ENCODE measurements at places on chromosomes 5 and 9.

GRCh38 chr5:137696481-137696880 is 39.4 kb downstream of the KLHL3 start:
- no peak for DNase-seq

- DNase-seq, result no peak
These were observed 12.8 kb upstream of the CAMK4 start for GRCh38 chr5:111211341-111211740.

GRCh38 chr5:95241-95980 is 3.4 kb downstream of the PLEKHG4B start:
- DNase-seq, result no peak

GRCh38 chr5:165370233-165370632 is 1864.8 kb downstream of the MAT2B start:
- DNase-seq, result no peak

DNA sequence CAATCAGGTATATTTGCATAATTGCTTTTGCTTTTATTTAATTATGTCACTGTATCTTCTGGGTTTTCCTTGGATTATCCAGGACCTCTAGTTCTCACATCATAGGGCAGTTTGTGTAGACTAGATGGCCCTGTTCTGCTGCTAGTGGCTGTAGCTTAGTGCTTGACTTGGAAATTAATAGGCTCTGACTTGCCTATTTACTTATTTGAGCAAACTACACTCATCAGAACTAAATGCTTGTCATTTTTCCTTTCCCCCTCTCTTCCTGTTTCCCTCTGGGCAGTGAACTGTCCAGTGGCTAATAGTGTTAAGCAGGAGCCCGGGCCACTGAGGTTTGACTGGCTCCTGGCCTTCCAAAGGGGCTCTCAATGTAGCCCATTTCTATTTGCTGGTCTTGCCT is 135.7 kb downstream of the MAN2A1 start:
- no peak for DNase-seq

- no peak for DNase-seq
These were observed 14.2 kb downstream of the PRRT1B start for GRCh38 chr9:131559421-131560000.

- DNase-seq, result no peak
These were observed 32.4 kb upstream of the NFIB start for GRCh38 chr9:14346231-14346791.

DNA sequence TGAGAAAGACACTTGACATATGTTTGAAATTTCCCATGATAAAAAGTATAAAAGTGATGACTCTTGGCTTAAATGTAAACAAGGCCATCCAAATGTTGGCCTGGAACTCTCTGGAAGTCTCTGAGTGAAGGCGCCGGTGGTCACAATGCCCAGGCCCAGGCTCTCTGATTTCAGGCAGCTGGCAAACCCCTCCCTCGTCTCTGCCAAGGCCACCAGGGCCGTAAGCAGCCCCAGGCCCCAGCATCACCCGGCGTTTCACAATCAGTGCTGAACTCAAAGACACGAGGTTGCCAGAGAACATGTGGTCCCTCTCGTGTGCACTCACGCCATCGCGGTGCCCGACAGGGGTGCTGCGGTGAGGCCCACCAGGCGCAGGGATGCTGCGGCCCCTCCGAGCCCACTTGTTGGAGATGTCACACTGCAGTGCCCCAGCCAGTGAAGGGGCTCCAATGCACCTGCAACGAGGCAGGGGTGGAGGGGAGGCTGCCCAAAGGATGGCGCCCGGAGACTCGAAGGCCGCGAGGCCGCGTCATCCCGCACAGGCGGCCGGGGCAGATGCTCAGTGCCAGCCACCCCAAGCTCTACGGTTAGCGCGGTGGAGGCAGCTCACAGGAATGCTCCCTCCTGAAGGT is 15.0 kb downstream of the LPCAT1 start:
- DNase-seq, result no peak

DNA sequence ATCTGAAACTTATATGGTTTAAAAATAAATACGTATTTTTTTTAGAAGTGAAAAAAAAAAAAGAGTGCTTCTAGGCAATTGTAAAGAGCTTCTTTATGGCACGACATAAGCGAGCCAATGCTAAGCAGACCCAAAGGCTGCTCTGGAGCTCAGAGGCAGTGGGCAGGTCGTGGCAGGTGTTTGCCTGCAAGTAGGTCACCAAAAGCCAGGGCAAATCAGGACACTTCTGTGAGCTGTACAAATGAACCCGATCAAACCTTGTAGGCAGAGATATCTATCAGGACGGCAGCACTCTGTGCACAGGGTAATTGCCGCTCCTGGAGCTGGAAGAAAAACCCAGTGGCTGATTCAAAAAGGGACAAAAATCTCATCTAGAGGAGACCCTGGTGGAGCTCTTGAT is 75.9 kb downstream of the IRX2 start:
- no peak for DNase-seq

GRCh38 chr5:138831703-138832102 is 43.4 kb downstream of the LRRTM2 start:
- no peak for DNase-seq

- DNase-seq, result no peak
These were observed 17.6 kb downstream of the SPZ1 start for GRCh38 chr5:80337379-80337778.

GRCh38 chr5:99133921-99134320 is 205.1 kb upstream of the CHD1 start:
- DNase-seq, result no peak

DNA sequence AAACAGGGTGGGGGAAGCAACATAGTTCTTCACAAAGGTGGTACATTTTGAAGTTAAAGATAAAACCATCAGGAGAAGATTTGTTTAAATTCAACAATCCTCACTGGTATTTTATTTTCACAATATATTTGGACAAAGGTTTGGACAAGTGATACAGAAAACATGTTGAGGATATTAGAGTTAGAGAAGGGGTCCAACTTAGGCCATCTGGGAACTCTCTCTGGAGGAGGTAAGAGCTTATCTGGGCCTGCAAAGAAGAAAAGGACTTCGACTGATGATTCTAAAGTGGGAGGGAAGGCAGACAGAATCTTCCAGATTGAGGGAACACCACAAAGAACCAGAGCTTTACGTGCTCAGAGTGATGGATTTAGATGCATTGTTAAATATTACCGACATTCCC is 58.5 kb downstream of the SGCD start:
- DNase-seq, result no peak

DNA sequence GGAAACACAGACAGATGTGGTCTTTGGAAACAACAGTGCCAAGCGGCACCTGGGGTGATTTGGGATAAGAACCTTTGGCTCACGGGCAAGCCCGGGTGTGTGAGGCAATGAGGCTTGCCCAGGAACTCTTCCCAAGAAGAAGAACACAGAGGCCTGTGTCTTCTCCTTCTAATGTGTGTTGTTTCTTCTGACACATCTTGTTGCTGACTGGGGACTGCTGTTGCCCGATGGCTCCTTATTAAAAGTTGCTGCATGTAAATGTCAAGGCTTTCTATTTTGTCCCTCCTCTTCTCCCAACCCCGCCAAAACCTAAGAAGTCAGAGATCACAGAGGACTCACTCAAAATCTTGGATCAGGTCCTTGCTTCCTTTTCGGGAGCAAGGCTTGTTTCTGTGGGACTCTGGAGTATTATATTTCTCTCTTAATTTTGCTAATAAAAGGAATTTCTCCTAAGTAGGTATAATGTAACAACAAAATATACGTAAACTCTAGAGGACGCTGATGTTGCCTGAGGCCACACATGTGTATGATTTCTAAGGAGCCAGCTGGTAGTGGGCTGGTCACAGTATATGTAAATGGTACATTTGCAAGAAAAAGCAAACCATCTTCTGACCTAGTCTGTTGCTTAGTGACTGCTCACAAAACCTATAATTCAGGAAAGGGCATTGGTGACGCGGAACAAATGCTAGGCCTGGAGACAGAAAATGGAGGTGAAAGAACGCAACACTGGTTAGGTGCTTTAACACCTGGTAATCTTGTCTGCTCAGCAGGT is 232.5 kb downstream of the GADD45G start:
- DNase-seq, result no peak

DNA sequence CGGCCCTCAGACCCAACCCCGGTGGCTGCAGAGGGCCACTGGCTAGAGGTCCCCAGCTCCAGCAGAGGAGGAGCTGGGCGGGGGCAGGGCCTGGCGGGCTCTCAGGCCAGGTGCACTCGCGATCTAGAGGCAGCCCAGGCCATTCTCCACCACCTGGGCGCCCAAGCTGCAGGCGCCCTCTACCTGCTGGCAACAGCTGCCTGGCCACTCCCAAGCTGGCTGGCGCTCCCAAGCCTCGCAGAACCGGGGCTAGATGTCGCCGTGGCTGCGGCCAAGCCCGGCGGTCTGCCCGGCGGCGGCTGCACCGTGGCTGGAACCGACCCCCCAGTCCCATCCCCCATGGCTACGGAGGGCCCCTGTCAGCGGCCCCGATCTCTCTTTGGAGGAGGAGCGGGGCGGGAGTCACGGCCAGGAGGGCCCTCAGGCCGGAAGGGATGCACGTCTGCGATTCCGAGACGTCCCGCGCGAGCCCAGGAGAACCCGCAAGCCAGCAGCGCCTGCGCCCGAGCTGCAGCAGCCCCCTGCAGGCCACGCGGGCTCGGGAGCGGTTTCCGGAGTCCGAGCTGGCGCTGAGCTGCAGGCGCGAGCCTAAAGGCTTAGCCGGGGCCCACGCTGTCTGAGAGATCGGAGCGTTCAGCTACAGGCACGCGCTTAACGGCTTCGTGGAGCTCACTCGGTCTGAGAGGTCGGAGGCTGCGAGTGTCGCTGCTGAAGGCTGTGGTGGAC is 44.3 kb upstream of the BICD2 start:
- DNase-seq, result peak; percentile 62

- DNase-seq, result no peak
These were observed 62.8 kb upstream of the KLF9 start for GRCh38 chr9:70477146-70477745.

GRCh38 chr5:124536333-124536732 is 210.1 kb downstream of the ZNF608 start:
- DNase-seq, result no peak

DNA sequence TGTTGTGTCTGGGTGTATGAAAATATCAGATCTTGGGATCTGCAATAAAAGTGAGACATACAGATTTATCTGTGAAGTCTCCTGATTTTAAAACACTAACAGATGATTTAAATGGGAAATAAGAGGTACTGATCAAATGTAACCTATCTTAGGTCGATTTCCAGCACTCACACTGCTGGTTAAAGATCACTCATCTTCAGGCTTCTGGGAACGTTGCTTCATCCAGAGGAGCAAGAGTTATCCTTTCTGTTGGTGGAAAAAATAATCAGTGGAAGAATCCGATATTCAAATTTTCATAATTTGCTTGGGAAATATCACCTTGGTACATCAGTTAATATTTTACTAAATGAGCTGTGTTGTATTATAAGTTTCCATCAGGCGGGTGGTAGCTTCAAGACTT is 876.8 kb upstream of the WWC1 start:
- peak; percentile 49 for DNase-seq

GRCh38 chr9:21585756-21586752 is 103.9 kb upstream of the IFNE start:
- DNase-seq, result no peak

- DNase-seq, result no peak
These were observed 1.7 kb upstream of the SPARC start for GRCh38 chr5:151688436-151688835.

- DNase-seq, result no peak
These were observed 163.3 kb upstream of the DAPK1 start for GRCh38 chr9:87334366-87334765.

GRCh38 chr5:158805195-158805594 is 294.5 kb downstream of the EBF1 start:
- DNase-seq, result peak; percentile 76

DNA sequence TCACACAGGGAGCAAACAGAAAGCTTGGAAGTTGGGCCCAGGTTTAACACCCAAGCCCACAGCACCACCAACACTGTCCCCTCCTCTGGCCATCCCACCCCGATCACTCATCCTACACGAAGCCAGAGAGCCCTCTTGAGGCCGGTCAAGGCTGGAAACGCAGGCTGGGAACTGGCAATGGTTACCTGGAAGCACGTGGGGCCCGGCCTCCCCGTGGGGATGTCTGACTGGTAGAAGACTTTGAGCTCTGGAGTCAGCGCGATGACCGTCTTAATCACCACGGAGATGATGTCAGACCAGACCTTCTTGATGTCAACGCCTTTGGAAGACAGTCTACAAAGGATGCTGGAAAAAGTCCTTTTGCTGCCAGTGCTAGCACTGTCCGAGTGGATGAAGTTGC is 104.1 kb downstream of the TTLL11 start:
- DNase-seq, result no peak

- DNase-seq, result no peak
These were observed 72.7 kb downstream of the CAST start for GRCh38 chr5:96734871-96735325.

GRCh38 chr9:88477300-88477751 is 57.7 kb upstream of the NXNL2 start:
- DNase-seq, result no peak

GRCh38 chr9:124742940-124743339 is 28.2 kb downstream of the NR6A1 start:
- DNase-seq, result no peak

DNA sequence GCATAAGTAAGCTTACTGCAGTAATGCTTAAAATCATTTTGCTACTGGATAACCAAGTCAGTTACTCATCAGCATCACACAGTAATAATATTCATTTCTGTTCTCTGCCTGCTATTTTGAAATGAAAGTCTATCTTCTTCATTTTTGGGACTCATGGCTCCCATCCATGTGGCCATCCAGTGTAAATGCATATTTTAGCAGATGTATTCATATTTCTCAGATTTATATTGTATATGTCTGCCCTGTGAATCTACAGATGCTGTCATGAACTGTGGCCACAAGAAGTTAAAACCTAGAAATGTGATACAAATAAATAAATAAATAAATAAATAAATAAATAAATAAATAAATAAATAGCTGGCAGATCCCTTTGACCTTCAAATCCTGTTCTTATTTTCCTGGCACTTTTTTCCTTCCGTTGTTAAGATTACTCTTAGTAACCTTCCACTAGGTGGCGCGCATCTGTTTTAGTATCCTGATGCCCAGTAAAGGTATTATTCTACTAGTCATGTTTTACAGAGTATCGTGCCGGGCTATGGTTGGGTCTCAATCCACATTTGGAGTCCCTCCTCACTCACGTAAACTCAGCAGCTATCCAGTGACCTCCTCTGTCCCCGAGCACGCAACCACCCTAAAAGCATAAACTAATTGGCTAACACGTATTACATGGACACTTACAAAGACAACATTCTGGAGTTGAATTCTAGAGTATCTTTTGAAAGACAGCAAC is 79.2 kb upstream of the IL7R start:
- peak; percentile 49 for DNase-seq

- no peak for DNase-seq
These were observed 39.0 kb upstream of the ZNF622 start for GRCh38 chr5:16504571-16504970.

GRCh38 chr9:20015427-20015931 is 226.6 kb upstream of the SLC24A2 start:
- DNase-seq, result no peak

DNA sequence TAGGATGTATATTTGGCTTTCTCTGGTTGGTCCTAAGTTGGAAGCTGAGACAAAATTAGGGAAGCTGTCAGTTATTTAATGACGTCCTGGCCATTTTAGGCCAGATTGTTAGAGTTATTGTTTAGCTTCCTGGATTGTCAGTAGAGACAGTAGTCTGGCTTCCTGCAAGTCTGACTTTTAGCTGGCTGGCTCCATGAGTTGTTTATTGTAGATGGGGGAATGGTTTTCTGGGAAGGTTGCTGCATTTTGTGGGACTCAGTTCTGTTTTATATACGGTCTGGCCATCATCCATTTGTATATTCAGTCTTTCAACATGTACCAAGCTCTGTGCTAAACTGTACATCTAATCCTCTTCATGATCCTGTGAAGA is 68.3 kb downstream of the SGCD start:
- DNase-seq, result no peak

GRCh38 chr9:16033921-16034691 is 481.3 kb downstream of the CCDC171 start:
- DNase-seq, result no peak
